ENCODE measurements at places on chromosomes 11 and 22.
A peak's percentile ranks its signal among the peaks of the same experiment; 100 is the strongest.

GRCh38 chr11:92902417-92902816 lies 67.0 kb upstream of the MTNR1B start:
- DNase-seq: no peak

GRCh38 chr11:78339945-78340344 lies 77.7 kb downstream of the GAB2 start:
- no peak for DNase-seq

GRCh38 chr11:19846654-19847305 lies 134.1 kb downstream of the NAV2 start:
- no peak for DNase-seq

DNA sequence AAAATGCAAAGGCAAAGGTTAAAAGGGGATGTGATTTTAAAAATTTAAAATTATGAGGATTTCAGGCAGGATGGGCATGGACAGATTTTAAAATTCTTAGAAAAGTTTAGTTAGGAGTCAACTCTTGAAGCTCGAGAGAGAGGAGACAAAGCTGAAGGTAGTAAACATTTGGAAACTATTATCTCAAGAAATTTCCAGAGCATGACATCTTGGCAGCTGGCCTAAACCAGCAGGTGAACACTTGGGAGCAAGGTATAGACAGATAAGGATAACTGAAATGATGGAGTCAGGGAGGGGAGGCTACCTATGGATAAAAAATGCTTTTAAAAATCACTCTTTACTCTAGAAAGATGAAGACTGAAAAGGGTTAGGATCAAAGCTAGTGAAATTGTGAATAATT lies 13.7 kb downstream of the POU2AF3 start:
- no peak for DNase-seq

- peak; percentile 30 for DNase-seq
Observed at GRCh38 chr11:74683279-74683871, 47.9 kb downstream of the CHRDL2 start.
